ENCODE measurements at places on chromosomes 7 and 10.

- no peak for DNase-seq
These were observed 144.9 kb upstream of the MAGI2 start for GRCh38 chr7:79598351-79598750.

DNA sequence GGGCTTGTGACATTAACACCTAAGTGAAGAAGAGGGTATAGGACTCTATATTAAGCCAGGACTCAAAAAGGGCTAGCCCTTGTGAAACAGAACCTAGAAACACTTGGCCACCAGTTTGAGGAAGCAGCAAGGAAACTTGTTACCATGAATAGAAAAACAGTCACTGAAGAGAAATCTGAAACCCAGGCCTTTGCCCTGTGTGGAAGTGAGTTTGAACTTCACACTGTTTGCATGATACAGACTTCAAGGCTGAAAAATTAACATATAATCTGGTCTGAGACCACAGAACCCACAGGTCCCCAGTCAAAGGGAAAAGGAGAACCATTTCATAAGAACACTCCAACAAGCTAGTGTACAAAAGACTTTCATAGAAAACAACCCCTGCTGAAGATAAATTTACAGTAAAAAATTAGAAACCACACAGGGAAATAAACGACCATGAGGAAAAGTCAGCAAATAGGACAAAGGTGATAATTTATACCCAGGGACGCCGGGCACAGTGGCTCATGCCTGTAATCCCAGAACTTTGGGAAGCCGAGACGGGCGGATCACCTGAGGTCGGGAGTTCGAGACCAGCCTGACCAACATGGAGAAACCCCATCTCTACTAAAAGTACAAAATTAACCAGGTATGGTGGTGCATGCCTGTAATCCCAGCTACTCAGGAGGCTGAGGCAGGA, 76.1 kb downstream of the SKIDA1 start:
- no peak for DNase-seq

GRCh38 chr7:2605608-2606538, 25.9 kb upstream of the TTYH3 start:
- no peak for DNase-seq

- DNase-seq, result no peak
These were observed 43.0 kb upstream of the DLX6 start for GRCh38 chr7:96962221-96962885.

DNA sequence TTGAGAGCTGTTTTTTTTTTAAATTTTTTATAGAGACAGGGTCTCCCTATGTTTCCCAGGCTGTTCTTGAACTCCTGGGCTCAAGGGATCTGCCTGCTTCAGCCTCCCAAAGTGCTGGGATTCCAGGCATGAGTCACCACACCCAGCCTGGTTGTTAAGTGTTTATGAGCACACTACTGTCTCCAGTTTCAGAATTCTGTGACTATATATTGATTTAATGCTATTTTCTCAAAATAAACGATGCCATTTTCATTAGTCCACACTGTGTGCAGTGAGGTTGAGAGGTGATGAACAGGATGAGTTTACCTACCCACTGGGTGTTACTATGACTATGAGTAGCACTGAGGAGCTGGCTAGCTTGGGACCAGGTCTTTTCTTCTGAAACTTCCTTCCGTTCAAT, 110.9 kb upstream of the FAM180A start:
- DNase-seq, result no peak

GRCh38 chr10:49191349-49191748, 3.2 kb upstream of the TMEM273 start:
- DNase-seq, result no peak

GRCh38 chr7:82704121-82704520, 260.5 kb upstream of the CACNA2D1 start:
- no peak for DNase-seq

GRCh38 chr10:24277771-24278170, 68.8 kb downstream of the KIAA1217 start:
- no peak for DNase-seq

GRCh38 chr7:152537639-152538038, 101.8 kb upstream of the KMT2C start:
- no peak for DNase-seq

DNA sequence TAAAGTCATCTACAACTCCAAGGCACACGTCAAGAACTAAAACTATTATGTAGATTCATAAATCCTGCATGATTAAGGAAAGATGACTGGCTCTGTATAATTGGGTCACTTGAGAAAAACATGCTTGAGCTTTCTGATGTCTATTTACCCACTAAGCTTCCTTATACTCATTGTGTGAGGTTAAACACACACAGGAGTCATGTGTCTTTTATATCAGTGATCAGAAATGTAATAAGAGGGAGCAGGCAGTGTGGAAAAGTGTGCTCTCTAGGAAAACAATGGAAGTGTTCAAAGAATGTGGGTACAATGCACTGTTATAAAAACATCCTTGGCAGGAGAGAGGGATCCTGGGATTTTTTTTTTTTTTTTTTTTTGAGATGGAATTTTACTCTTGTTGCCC, 108.6 kb upstream of the ARID5B start:
- DNase-seq, result no peak

GRCh38 chr10:71774916-71775702, 1.8 kb upstream of the VSIR start:
- DNase-seq, result no peak

GRCh38 chr10:86793696-86794095, 37.3 kb downstream of the BMPR1A start:
- no peak for DNase-seq

DNA sequence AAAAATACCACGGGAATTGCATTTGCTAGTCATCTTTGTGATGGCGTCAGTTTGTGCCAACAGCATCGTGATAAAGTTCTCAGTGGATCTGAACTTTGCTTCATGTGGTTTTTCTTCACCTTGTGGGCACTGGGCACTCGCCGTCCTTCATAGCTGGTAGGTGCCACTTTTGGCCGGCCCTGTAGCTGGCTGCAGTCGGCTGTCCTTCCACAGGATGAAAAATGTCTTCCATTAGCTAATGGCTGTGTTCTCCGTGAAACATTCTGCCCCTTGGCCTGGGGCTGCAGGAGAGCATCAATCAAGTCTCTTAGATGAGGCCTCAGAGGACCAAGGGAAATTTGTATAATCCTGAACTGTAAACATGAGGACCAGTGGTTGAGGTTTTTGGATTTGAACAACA, 145.3 kb downstream of the DYNC1I1 start:
- peak; percentile 57 for DNase-seq

DNA sequence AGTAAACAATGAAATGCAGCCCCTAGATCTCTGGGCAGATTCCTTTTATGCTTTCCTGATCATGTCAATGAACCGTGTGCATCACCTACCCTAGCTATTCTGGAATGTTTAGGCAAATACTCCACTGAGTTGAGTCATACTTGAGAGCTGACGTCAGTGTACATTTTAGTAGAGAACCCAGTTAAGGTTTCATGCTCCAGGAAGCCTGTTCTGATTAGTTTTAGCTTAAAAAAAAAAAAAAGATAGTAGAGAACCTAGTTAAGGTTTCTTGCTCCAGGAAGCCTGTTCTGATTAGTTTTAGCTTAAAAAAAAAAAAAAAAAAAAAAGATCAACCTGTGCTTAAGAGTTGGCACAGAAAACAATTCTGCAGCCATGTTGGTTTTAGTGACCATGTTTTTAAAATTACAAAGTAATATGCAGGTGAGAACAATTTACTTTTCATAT, 3.7 kb upstream of the MCU start:
- no peak for DNase-seq

GRCh38 chr7:29490094-29490607, 73.5 kb upstream of the PRR15 start:
- DNase-seq, result no peak

DNA sequence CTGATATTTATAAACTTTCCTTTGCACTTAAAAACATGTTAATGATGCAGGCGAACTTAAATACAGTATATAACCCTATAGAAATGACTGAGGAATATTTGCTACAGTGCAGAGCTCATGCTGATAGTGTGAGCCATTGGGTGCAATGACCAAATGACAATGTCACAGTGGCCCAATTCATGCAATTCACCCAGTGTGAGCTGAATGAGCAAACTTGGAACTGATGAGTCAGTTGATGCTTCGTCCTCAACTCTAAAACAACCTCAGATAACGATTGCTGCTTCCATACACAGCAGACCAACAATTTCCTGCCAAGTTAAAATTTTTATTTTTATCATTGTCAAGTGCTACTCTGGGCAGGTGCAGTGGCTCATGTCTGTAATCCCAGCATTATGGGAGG, 12.1 kb upstream of the ZC3HAV1L start:
- no peak for DNase-seq

GRCh38 chr10:121036431-121036830, 185.3 kb downstream of the WDR11 start:
- DNase-seq, result no peak

DNA sequence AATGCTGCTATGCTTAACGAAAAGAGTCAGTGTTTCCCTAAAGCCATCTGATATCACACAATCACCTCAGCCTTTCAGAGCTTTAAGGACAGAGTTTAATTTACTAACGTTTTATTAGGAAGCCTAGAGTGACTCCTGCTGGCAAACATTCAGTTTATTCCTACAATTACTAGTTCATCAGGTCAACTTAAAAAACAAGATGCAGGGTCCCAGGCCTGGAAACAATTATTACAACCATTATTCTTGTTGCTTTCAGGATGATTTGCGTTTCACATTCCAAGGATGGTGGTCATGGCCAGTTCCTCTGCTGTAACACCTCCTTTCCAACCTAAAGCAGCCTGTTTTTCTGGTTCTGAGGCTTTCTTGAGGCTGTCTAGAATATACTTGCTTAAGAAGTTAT, 1.5 kb upstream of the FAM53B start:
- DNase-seq, result no peak

- no peak for DNase-seq
These were observed 362.9 kb upstream of the NFE2L3 start for GRCh38 chr7:25788961-25789620.

DNA sequence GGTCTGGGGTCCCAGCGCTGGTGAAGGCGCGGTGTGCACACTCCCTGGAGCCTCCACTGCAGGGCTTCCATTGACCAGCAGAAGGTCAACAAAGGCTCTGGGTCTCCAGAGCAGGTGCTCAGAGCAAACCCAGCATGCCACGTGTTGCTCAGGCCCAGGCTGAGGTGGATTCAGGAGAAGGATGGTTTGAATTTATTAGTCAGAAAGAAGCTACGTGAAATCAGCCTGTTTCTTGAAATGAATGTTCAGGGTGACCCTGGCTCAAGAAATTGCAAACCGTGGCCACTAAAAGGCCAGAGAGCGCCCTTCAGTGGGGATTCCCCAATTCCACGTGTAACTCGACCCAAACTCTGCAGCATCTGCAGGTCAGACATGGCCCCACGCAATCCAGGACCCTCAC, 82.7 kb upstream of the PFKP start:
- DNase-seq, result no peak

DNA sequence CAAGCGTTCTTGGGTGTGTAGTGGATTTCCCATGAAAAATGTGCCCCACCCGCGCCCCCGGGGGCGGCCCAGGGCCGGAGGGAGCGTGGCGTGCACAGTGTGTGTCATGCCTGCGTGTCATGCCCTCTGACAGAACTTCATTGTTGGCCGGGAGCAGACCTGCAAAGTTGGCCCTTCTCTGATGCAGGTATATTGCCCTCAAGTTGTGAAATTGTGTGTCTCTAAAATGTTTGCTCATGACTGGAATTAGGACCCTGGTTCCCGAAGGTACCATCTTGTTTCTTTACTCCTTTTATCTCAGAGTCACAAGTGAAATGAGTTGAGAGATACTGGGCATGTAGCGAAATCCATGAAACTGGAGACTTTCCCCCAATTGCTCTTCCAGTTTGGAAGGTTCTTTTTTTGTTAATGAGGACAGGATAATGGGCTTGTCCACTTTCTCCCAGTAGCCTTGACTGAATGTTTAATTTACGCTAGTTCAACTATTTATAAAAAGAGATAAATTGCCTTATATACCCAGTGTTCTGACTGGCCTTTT, 26.2 kb downstream of the ADK start:
- DNase-seq, result no peak

GRCh38 chr10:113357681-113358300, 195.1 kb upstream of the HABP2 start:
- no peak for DNase-seq

DNA sequence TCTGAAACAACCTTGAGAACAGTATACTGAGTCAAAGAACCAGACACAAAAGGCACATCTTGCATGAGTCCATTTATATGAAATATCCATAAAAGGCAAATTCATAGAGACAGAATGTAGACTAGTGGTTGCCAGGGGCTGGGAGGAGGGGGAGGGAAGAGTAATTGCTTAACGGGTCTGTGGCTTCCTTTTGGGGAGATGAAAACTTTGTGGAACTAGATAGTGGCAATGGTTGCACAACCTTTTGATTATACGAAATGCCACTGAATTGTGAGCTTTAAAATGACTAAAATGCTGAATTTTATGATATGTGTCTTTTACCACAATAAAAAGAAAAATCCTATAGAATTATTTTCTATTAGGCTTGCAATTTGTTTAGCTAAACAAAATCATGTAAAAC, 16.8 kb downstream of the ADRB1 start:
- no peak for DNase-seq

GRCh38 chr10:47256751-47257336, 43.2 kb upstream of the GDF10 start:
- DNase-seq, result no peak

- no peak for DNase-seq
These were observed 161.4 kb downstream of the RAPGEF5 start for GRCh38 chr7:22195397-22196172.

GRCh38 chr7:103605640-103606039, 159.6 kb upstream of the SLC26A5 start:
- DNase-seq, result no peak

GRCh38 chr10:43121444-43121843, 16.8 kb upstream of the CSGALNACT2 start:
- DNase-seq, result no peak

DNA sequence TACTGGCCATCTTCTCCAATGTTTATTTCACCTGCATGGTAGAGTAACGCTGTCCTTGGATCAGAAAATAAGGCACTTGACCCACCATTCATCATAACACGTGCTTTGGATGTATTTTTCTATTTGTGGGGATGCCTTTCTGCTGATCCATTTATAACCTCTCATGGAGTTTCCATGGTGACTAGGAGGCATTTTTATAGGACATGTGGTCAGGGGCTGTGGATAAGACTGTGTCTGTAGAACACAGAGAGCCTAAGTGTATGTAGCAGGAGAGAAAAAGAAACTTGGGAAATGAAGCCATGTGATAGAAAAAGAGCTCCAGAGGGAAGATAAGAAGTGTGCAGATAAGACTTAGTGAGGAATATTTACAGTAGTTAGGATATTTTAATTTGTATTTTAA, 184.2 kb downstream of the POU6F2 start:
- no peak for DNase-seq

GRCh38 chr10:44386546-44387052, 1.7 kb upstream of the CXCL12 start:
- DNase-seq, result no peak

- no peak for DNase-seq
These were observed 24.0 kb downstream of the WASL start for GRCh38 chr7:123724817-123725253.

GRCh38 chr7:134742688-134743350, 36.6 kb upstream of the CALD1 start:
- DNase-seq, result no peak

DNA sequence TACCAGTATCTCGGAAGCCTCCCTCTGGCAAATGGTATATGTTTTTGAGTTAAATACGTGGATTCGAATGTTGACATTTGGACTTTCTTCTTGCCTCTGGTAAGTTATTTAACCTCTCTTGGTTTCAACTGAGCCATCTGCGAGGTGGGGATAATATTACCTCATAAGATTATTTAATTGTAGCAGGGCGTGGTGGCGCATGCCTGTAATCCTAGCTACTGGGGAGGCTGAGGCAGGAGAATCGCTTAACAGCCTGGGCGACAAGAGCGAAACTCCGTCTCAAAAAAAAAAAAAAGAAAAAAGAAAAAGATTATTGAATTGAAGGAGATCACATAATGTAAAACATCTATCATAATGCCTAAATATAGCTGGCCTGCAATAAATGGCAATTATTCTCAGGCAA, 396 bp upstream of the TAF5 start:
- no peak for DNase-seq
